ENCODE measurements at places on chromosomes 4 and X.

DNA sequence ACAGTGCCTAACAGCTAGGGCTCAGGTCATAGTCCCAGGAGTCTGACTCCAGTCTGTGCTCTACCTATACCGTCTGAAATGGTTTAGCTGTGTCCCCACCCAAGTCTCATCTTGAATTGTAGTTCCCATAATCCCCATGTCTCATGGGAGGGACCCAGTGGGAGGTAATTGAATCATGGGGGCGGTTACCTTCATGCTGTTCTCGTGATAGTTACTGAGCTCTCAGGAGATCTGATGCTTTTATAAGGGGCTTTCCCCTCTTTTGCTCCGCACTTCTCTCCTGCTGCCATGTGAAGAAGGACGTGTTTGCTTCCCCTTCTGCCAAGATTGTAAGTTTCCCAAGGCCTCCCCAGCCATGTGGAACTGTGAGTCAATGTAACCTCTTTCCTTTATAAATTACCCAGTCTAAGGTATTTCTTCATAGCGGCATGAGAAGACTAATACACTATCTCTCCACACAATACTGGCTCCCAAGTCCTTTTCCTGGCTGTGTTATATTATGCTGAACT lies 110.8 kb downstream of the AFAP1 start:
- peak; percentile 63 for DNase-seq

DNA sequence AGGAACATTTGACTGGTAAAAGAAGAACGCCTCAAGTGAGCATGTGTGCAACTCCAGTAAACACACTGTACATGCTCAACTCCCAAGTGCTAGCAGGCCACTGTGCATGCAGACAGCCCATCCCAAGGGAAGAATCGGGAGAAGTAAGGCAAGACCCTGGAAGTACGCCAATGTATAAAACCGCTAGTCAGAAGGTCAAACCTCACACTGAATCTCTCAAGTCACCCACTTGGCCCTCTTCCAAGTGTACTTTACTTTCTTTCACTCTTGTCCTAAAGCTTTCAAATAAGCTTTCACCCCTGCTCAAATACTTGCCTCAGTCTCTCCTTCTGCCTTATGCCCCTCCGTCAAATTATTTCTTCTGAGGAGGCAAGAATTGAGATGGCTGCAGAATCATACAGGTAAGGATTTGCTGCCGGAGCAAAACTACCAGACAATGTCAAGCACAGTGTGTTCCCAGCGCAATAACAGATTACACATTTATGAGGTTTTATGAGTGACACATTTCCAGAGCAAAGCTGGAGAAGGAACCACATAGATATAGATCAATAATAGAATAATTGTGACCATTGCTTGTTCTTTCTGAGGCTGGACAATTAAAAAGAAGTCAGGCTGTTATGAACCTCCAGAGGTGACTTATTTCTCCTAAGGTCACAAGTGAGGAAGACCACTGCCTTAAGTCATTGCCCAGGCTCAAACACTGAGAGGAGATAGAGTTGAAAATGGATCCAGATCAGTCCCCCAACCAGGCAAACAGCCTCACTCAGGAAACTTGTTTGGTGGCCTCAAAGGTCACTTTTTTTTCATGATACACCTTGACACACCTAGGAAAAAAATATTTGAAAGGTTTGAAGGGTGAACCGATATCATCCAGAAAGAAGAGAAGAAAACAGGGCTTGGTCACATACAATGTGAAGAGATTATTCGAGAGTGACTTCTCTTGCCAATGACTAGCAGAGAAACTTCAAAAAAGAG lies 26.3 kb downstream of the CXCL1 start:
- DNase-seq: no peak

DNA sequence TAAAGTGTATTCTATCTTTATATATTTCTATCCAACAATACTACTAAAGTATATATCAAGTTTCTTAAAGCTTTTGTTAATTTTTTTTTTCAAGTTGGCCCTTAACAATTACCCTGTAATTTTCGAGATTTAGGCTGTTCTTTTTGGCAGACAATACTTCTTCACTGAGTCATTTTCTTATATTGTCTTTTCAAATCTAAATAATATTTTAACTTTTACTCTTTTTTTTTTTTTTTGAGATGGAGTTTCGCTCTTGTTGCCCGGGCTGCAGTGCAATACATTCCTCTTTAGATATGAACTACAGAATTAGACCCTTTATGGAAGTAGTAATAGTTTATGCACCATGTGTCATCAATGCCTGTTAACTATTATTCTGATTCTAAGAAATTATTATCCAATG lies 120.7 kb downstream of the GLRA3 start:
- no peak for DNase-seq

DNA sequence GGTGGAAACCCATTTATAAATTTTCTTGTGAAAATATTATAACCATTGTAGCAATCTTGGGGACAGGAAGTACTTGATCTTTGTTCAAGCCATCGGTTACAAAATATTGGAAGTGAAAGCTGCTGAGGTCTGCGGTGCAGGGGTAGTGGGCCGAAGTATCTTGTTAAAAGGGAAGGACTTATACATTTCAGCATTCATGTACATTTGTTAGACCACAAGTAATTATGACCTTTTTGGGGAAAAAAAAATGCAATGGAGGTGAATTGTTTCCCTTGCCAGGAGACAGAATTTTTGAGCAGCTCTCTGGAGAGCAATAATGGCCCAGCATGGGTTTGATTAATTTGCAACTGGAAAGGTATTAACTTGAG lies 121.3 kb downstream of the EGF start:
- DNase-seq: no peak

GRCh38 chr4:104967034-104967401 lies 179.7 kb upstream of the TET2 start:
- no peak for DNase-seq

DNA sequence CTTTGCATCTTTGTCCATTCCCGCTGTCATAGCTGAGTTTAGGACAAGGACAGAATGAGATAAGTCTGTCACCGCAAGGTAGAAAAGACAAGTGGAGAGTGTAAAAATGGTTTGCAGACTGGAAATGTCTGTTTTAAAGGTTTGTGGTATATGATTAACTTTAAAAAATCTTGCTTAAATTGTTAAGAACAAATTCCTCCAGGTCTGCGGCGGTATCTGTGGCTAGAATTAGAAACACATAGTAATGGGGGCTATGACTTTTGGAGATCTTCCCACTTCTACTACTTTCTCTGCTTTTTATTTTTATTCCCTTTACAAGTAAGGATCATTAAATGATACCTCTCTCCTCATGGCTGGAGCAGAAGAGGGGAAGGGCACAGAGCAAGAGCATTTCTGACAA lies 92.2 kb downstream of the MID1IP1 start:
- no peak for DNase-seq

- DNase-seq: no peak
Observed at GRCh38 chr4:29066861-29067260, 1653.3 kb upstream of the PCDH7 start.

- no peak for DNase-seq
Observed at GRCh38 chr4:89725268-89725667, 111.7 kb downstream of the SNCA start.

GRCh38 chrX:48800574-48801279 lies 1.1 kb upstream of the HDAC6 start:
- DNase-seq: no peak

- DNase-seq: no peak
Observed at GRCh38 chr4:74395633-74396032, 30.7 kb downstream of the EREG start.

- DNase-seq: no peak
Observed at GRCh38 chr4:176287546-176287945, 18.5 kb upstream of the ASB5 start.

DNA sequence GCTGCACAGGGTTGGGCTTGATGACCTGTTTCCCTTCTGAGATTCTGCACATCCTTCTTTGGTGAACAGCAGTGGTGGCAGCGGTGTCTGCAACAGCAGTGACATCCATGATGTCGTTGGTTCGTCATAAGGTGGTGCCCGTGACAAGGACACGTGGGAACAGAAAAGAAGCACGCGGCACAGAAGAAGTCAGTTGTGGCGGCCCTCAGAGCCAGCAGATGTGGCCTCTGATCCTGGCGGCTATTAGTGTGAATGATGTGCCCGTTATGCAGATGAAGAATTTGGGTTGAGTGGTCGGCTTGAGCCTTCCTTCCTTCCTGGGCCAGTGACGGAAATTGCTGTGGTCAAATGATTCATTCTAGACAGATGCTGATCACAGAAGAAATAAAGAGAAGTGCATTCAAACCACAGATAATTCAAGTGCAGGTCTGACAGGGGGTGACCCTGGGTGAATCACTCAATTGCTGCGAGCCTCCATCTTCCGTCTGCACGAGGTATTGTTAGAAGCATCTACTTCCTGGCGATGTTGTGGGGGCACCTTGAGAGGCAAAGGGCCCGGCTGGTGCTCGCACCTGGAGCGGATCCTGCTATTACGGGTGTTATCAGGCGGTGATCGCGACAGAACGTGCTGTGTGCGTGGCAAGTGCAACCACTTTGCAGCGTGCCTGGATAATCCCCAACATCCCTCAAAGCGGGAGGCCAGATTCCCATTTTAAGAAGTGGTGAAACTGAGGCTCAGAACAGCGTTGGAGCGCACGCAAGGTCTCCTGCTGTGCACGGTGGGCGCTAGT lies 215.2 kb upstream of the PSAPL1 start:
- peak; percentile 83 for DNase-seq

GRCh38 chr4:113845138-113845537 lies 83.6 kb upstream of the CAMK2D start:
- DNase-seq: no peak

DNA sequence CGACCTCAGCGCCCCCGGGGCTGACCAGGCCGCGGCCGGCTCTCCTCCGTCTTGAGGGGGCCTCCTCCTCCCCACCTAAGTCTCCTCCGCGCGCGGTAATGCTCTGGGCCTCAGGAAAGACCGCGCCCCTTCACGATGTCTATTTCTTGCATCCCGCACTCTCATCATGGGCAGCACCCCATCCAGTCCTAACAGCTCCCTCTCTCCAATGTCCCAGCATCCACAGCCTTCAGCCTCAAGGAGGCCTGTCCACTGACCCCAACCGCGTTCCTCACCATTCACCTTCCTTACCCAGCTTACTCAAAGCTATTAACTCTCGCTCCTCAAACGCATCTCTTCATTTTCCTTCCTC lies 77.5 kb downstream of the MAGED4 start:
- DNase-seq: no peak

DNA sequence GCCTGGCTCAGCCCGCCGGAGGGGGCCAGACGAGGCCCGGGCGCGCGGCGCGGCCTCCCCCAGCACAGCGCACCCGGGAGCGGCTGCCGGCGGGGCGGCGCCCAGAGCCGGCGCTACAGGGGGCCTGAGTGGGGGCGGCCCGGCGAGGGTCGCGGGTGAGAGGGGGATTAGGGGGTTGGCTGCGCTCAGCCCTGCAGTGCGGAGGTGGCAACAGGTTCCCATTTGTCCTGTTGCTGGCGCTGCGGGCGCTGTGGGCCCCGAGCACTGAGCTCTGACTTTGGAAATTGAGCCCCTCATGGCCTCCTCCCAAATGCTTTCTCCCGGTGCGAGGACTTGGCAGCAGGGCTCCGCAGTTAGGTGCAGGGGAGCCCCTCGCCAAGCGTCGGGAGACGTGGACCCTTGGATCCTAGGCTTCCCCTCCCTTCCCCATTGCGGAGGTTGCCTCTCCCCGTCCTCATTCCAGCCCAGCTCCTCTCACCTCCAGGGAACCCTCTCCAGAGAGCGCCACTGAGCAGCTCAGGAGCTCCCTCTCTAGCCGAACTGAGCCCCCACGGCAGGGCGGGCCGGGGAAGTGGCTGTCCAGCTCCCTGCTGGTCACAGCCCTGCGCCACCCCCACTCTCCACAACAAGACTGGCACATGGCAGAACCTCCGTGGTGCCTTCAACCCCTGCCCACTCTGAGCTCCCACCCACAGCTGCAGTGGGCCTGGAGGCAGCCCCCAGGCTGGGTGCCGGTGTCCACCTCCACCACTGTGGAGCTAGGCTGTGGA lies 2.5 kb upstream of the DUSP9 start:
- no peak for DNase-seq

GRCh38 chr4:52954560-52955170 lies 92.5 kb downstream of the RASL11B start:
- DNase-seq: no peak

DNA sequence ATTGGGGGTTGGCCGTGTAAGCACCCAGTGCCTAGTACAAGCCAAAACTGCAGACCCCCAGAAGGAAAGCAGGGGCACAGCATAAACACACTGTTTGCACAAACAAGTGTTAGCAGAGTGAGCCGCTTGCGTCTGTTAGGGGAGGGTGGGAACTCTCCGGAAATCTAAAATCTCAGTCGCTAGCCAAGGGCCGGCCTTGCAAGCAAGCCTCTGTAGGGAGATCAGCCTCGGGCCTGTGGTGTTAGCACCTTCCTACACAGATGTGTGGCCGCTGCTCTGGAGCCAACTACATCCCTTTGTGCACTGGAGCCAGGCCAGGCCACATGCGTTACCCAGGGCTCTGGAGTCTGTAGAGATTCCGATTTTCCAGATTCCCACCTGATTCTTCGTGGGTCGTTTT lies 67.1 kb downstream of the GPR143 start:
- no peak for DNase-seq

DNA sequence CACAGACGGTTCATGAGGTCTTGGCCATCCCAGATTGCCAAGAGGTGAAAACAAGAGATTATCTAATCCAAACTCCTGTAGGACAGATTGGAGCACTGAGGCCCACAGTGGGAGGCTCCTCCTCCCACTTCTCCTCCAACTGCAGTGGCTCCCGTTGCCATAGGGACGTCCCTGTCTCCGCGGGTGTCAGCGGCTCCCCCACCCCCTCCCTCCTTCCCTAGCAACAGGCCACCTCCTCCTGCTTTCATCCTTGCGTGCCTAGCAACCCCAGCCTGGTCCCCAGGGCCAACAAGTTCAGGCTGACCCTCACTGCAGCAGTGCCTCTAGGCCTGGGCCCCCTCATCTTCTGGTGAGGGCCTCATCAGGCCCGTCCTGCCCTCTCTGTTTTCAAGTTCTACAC lies 6.8 kb upstream of the IQSEC2 start:
- no peak for DNase-seq

DNA sequence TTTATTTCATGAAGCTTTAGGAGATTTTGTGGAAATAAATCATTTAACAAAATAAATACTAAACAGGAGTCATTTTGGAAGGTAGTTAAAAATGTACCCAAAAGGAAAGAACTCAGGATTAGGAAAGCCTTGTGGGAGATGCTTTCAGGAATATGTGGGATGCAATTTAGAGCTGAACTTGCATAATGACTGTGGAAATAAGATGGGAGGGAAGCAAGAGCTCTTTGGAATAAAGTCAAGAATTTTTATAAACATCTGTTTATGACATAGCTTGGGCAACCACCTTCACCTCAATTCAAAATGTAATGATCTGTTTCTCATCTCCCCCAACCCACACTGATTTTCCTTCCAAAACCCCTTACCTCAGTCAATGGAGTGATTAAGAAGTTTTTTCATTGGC lies 623.8 kb downstream of the FAT4 start:
- DNase-seq: no peak
